ENCODE measurements at places on chromosomes 7 and 10.

GRCh38 chr10:49361178-49361554, 34.7 kb downstream of the DRGX start:
- no peak for DNase-seq

GRCh38 chr7:305410-306151, 15.6 kb downstream of the FOXL3 start:
- no peak for DNase-seq

DNA sequence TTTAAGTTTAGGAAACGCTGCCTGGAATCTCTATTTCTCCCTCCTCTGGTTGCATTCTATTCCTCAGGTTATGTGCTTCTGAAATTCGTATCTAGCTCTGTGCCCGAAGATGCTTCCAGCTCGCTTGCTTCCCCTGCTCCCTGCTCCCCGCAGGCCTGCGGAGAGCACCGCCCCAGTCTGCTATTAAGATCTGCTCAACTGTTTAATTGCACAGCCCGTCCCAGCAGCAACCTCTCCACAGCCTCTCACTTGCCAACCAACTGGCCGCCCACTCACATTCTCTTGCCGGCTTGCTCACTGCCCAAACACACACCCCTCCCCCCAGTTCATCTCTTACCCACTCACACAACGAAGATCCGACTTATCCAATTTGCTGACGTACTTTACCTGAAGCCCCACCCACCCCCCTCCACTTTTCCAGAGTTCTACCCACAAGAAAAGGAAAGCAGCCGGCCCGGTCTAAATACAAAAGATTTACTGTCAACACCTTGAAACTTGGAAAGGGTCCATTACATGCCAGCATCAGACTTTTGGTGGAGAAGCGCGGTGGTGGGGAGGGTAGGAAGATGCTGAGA, 167.3 kb upstream of the KLF14 start:
- peak; percentile 49 for DNase-seq

DNA sequence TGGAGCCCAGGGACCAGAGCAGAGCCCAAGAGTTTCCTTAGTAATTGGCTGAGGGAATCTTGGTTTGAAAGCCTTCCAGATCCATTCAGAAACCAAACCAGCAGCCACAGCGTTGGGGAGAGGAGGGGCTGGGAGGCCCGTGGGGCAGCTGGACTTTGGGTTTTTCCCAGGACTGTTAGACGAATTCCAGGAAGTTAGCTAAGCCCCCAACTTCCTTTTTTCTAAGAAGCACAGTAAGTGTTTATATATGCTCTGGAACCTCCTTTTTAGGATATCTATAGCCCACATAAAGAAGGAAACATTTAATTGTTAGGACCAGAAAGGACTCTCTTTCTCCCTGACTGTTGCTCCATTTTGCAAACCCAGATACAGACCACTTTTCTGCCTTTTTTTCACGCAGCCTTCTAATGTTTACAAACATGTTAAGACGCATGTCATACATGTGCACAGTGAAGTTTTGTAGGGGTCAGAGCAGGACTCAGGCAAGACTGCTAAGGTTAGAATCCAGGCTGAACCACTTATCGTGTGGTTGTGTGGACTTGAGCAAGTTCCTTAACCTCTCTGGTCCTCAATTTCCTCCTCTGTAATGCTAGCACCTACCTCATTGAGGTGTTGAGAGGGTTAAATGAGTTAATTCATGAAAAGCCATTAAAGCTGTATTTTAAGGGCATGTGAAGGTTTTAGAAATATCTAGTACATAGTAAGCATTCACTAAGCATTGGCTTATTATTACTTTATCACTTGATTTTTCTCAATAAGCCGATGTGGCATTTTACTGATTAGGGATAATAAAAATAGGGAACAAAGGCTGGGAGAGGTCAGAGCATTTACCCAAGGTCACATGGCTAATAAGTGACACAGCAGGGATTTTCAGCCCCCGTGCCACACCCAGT, 42.4 kb downstream of the TBATA start:
- DNase-seq, result peak; percentile 82

DNA sequence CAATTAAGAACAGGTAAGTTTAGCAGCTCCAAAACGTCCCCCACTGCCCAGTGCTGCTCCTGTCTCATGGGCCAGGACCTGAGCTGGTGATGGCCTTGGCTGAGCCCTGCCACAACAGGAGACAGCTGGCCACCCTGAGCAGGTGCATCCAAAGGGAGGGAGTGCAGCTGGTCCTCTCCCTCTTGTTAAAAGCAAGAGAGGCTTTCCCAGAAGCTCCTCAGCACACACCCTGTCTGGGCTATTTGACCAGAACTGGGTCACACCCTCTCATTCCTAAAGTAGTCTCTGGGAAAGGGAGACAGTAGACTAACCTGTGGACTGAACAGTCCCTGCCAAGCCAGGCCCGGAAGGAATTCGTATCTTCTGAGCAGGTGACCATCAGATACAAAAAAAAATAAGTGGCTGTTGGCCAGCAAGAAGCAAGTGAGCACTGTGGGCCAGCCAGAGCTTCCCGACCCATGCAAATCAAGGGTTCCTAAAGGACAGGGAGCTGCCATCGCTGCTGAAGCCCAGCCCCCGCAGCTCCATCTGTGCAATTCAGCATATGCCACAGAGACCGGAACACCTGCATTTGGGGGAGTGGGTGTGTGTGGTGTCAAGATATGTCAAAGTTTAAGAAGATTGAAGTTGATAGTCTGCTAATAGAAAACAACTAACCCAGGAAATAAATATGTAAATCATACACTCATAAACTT, 2.1 kb upstream of the TMEM72 start:
- no peak for DNase-seq

GRCh38 chr10:6171881-6172695, 30.6 kb upstream of the PFKFB3 start:
- peak; percentile 82 for DNase-seq

DNA sequence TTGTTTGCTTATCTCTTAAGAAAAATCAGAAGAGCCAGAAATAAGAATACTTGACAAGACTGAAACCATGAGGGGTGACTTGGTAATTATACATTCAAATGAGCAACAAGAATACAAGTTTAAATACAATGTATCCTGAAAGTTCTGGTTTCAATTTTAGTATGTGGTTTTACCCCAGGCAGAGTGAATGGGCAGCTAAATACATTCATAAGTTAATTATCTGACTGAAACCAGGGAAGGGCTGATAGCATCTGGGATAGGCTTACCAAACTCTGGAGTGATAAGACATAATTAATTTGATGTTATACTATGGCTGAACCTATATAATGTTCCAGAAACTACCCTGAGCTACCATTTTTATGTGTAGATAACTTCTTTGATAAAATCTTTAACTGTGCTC, 252.2 kb upstream of the PLXNA4 start:
- no peak for DNase-seq

DNA sequence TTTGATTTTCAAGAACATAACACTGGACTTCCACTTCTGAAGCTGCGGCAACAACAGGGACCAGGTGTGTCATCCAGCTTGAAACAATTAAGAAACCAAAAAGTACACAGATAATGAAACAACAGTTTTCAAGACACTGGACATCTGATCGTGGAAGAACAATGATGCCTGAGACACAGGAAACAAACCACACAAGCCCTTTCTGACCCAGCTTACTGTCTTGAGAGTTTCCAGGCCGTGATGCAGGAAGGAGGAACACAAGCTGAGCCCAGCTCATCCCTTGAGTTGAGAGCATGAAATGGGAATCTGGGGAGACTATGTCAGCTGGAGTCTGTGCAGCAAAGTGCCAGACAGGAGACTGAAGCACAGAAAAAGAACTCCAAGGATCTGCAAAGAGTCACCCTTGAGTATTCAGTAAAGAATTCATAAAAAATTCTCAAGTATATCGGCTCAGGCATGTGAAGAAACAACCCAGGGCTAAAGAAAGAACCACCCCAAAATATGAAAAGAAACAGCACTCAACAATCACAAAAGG, 91.6 kb downstream of the RNF32 start:
- no peak for DNase-seq

DNA sequence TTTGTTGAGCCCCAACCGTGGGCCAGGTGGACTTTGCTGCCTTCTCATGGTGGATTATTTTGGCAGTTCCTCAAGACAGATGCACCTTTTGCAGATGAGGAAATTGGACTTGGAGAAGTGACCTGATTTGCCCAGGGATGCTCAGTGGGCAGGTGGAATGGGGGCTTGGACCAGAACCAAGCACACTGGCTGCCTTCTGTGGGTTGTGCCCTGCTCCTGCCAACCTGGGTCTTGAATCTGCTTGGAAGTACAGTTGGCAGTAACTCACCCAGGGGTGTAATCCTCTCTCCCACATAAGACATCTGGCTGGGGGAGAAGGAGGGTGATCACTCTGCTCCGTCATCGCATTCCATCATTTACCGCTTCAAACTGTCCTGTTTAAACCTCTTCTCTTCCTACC, 110.5 kb upstream of the GPR26 start:
- DNase-seq, result no peak

- DNase-seq, result no peak
Observed at GRCh38 chr10:58950618-58951017, 225.8 kb upstream of the PHYHIPL start.

GRCh38 chr7:107230334-107230733, 61.5 kb downstream of the HBP1 start:
- DNase-seq, result no peak

GRCh38 chr10:129079705-129080104, 387.3 kb upstream of the MGMT start:
- no peak for DNase-seq

DNA sequence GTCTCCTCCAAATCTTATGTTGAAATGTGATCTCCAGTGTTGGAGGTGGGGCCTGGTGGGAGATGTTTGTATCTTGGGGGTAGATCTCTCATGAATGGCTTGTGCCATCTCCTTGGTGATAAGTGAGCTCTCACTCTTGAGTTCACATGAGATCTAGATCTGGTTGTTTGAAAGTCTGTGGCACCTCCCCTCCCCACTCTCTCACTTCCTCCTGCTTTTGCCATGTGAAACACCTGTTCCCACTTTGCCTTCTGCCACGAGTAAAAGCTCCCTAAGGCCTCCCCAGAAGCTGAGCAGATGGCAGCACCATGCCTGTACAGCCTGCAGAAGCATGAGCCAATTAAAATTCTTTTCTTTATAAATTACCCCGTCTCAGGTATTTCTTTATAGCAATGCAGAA, 23.5 kb downstream of the TMEM229A start:
- no peak for DNase-seq

GRCh38 chr10:99394256-99394655, 36.2 kb downstream of the GOT1 start:
- no peak for DNase-seq

- no peak for DNase-seq
Observed at GRCh38 chr10:71948496-71949067, 15.6 kb upstream of the CHST3 start.

DNA sequence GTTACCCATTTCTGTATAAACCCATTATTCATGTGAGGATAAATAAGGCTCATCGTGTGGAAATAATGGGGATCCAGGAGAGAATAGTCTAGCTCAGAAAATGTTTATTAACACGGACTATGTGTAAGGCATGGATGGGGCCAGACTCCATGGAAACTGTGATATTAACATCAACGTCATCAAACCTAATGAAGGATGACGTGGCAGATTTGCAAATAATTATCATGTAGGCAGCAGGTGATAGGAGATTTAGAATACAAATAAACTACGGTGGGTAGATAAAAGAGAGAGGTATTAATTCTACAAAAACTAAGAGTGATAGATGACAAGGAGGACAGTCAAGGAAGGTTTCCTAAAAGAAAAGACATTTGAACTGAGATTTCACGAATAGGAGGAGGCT, 592.2 kb downstream of the REEP3 start:
- DNase-seq, result no peak

- DNase-seq, result no peak
Observed at GRCh38 chr10:125633517-125633999, 49.4 kb downstream of the TEX36 start.

GRCh38 chr7:68691261-68692216, 906.7 kb upstream of the AUTS2 start:
- DNase-seq, result peak; percentile 28

DNA sequence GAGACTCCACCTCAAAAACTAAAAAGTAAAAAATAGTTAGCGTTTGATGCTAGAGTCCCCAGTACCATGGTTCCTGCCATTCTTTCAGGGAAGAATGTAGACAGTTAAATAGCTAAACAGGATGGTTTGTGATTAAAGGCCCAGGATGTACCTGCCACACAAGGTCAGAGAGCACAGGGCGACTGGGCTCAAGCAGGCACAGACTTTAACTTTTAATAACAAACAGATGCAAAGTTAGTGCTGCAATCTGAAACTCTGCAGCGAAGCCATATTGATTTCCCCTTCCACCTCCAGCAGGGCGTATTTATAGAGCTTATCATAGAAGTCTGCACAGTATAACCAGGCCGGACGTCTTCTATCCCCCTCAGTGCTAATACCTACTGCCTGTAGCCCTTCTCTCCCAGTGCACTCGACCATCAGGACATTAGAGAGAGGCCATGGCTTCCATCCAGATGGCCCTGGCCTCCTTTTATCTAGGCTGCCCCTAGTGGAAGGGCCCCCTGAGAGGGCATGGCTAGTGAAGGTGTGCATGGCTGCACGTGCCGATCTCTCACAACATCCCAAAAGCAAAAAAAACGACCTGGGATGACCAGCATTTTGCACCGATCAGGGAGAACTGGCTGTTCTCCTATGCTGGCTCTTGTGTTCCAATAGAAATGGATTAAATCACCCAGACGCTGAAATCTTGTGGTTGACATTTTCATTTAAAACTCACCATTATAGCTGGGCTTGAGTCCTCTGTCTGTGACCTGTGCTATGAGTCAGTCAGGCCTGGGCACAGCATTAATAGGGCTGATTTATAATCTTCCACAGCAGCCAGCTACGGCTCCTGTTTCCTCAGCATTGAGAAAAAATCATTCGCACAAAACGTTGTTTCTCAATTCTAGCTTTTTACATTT, 7.6 kb upstream of the BAG3 start:
- DNase-seq, result no peak

DNA sequence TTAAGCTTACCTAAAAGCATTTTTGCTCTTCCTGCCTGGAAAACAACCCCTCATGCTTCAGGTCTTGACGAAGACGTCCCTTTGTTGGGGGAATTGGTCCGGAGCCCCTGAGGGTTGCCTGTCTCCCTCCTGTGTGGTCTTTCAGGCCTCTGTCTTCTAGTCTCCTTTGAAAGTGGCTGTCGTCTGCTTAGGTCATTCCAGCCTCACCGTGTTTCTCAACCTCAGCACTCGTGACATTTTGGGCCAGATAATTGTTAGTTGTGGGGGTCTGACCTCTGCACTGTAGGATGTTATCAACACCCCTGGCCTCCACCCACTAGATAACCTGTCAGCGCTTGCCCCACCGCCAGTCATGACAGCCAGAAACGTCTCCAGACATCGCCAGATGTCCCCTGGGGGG, 219.1 kb downstream of the TCF7L2 start:
- DNase-seq, result no peak

DNA sequence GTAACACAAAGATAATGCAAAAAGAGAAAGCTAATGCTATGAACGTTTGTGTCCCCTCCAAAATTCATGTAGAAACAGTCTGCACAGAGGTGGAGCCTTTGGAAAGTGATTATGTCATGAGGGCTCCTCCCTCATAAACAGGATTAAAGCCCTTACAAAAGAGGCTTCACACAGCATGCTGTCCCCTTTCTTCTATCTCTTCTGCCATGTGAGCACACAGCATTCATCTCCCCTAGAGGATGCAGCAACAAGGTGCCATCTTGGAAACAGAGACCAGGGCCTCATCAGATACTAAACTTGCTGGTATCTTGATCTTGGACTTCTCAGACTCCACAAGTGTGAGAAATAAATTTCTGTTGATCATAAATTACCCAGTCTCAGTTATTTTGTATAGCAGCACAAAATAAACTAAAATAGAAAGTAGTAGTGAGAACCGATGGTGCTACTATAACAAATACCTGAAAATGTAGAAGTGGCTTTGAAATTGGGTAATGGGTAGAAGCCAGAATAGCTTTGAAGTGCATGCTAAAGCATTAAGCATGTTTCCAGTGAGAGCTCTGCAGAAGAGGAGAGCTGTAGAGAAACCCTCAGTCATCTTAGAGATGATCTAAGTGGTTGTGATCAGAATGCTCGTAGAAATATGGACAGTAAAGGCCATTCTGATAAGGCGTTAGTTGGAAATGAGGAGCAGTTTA, 108.7 kb downstream of the DNAJC1 start:
- DNase-seq, result no peak

Measured in AG08396 (cell line).